ENCODE measurements at places on chromosomes 16 and 17.

DNA sequence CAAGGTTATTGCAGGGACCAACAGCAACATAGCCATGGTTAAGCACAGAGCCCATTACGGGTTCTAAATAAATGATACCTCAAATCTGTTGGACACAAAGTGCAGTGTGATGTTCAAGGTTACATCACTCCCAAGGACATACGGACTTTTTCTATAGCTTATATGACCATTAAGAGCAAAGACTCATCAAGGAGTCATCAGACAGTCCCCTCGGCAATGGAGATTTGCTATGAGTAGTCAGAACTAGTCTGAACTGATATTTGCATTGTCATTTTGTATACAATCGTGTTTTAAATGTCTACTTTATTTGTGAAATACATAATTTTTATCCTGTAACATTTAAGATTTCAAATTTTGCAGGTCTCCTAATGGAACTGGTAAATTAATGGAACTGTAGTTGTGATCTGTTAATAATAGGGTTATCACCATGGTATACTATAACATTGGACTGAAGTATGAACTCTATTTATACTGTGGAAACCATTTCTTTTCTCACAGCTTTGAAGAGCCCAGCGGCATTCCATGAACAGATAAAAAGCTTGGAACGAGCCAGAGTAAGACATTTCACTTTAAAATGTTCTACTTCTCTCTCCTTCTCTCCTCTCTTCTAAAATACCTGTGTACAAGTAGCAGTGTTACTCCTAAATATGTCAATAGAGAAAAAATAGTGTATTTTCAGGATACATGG is 140.9 kb downstream of the MRTFB start:
- no peak for DNase-seq

GRCh38 chr16:56163938-56164337 is 27.4 kb upstream of the GNAO1 start:
- no peak for DNase-seq

GRCh38 chr17:21296097-21297025 is 11.8 kb downstream of the MAP2K3 start:
- DNase-seq: no peak

DNA sequence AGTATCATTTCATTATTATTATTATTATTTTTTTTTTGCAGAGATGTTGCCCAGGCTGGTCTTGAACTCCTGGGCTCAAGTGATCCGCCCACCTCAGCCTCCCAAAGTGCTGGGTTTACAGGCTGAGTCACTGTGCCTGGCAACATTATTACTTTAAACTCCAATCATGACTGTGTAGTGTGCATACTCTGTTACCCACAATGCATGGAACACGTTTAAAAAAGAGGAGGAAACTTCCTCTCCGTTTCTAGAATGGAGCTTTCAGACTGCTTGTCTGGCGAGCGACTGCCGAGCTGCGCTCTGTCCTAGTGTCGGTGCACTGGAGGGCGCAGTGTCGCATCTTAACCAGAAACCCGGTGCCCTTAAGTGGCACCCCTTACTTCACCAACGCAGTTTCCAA is 22.1 kb upstream of the FASN start:
- no peak for DNase-seq
